ENCODE measurements at places on chromosomes 5 and 9. TPM values are rescaled to one million over a fixed set of nuclear protein-coding genes. Genes with fewer than 3 reads are reported as not detected.

- H3K36me3 ChIP-seq: no peaks in the 10 kb centered on the region
- no peak for DNase-seq
- H3K4me3 ChIP-seq: no peak overlapping the region
- H3K4me1 ChIP-seq: no peaks in the 10 kb centered on the region
- H3K27me3 ChIP-seq: no peaks in the 10 kb centered on the region
- H3K27ac ChIP-seq: no peak overlapping the region
Observed at GRCh38 chr5:143470120-143470519, 66.6 kb upstream of the NR3C1 start.

DNA sequence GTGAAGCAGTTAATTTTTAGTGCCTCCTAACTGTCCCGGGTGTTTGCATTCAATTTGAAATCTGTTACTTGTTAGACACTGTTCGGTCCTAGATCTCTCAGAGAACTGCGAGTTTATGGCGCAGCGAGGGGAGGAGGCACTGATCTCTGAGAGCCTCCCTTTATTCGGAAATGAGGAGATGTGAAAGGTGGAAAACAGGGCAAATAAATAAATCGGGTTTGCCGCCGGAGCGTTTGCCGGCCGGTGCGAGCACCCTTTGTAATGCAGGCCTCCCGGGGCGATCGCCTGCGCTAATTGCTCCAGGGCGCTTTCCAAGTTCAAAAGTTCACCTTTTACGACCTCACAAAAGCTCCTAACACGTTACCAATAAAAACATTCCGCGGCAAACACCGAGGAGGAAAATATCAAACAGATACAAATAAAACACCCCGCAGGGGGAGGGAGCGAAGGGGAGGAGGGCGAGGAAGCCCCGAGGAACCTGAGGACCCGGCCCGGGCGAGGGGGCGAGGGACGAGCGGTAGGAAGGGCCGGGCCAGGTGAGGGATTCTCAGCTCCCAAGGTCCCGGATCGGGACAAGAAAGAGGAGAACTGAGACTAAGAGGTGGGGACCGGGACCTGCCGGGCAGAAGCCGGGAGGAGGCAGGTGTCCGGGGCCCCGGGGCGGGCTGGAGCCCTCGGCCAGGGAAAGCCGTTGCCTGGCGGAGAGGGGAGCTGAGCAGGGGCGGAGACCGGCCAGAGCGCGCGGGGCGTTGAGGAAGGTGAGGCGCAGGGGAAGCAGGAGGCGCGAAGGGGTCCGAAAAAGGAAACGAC lies 1.4 kb downstream of the NR6A1 start:
- DNase-seq: peak; percentile 59
- peaks cover 42% of the 10 kb centered on the region for H3K4me1 ChIP-seq
- H3K27me3 ChIP-seq: peaks cover 15% of the 10 kb centered on the region
- H3K27ac ChIP-seq: peak overlapping the region; percentile 26
- H3K4me3 ChIP-seq: peak overlapping the region; percentile 99

DNA sequence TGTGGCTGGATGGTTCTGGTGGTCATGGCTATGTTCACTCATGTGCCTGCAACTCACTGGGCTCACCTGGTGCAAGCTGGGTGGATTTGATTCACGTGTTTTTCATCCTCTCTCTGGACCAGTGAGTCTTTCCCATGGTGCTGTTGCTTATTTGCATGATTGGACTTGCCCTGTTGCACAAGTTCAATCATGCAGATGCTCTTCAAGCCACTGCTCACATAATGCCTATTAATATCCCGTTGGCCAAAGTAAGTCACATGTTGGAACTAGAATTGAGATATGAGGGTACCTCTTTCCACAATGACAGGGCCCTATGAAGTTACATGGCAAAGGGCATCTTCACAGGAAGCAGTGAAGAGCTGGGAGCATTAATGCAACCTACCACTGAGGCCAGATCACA lies 26.5 kb upstream of the MROH2B start:
- DNase-seq: no peak
- H3K4me1 ChIP-seq: no peaks in the 10 kb centered on the region
- H3K36me3 ChIP-seq: no peaks in the 10 kb centered on the region
- no peaks in the 10 kb centered on the region for H3K27me3 ChIP-seq

DNA sequence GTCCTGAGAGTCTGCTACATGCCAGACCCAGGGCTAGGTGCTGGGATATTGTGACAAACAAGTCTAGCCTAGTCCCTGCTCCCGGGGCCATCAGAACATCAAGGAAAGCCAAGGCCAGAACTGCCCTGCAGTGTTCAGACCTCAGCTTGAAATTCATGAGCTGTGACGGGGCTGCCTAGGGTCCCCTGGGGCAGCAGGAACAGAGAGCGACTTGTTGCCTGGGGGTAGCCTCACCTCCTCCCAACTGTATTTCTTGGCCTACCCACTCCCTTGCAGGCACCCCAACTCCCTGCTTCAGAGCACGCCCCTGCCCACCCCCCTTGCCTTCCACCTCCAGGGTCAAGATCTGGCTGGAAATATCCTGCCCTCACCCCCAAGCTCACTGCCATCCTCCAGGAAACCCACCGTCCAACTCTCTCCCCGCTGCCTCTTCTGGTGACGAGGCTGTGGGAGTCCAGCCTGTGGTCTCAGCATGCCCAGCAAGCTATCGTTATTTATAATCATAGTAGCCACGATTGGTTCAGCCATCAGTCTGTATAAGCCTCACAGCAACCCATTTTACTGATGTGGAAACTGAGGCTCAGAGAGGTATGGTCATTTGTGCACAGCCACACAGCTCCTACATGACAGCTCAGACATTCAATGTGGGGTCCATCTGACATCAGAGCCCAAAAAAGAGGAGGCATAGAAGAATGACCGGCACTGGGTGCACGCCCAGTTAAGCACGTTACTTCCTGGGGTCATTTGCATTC lies 10.7 kb downstream of the DNM1 start:
- no peak overlapping the region for H3K27ac ChIP-seq
- no peak overlapping the region for H3K4me3 ChIP-seq
- peaks cover 5% of the 10 kb centered on the region for H3K27me3 ChIP-seq
- H3K4me1 ChIP-seq: peaks cover 12% of the 10 kb centered on the region

GRCh38 chr9:126055381-126055985 lies 271.1 kb upstream of the MVB12B start:
- H3K4me3 ChIP-seq: no peak overlapping the region
- H3K4me1 ChIP-seq: no peaks in the 10 kb centered on the region
- no peak overlapping the region for H3K27ac ChIP-seq
- no peak for DNase-seq
- H3K36me3 ChIP-seq: no peaks in the 10 kb centered on the region
- peaks cover 5% of the 10 kb centered on the region for H3K27me3 ChIP-seq

The QRFP gene
- not detected for total RNA-seq

All from endothelial cell (in vitro differentiated cells).